ENCODE measurements at places on chromosomes 5 and 9. TPM values are rescaled to one million over a fixed set of nuclear protein-coding genes. Genes with fewer than 3 reads are reported as not detected.

DNA sequence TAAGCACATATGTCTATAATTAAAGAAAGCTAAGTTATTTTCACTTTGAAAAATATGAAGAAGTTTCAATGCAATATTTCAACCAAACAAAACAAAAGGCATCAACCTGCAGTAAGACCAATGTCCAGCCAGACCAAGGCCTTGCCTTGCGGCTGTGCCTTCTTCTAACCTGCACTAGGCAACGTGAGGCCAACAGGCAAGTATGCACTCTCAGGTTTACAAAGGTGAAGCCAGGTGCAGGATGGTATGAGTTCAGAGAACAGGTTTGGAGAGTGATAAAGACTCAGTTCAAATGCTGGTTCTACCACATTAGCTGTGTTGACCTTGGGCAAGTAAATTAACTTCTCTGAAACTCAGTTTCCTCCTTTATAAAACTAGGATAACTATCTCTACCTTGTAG is 79.3 kb downstream of the KLHL3 start:
- no peak for DNase-seq

GRCh38 chr5:1190837-1191239 is 10.6 kb upstream of the SLC6A19 start:
- DNase-seq = no peak

- no peak for DNase-seq
Observed at GRCh38 chr9:127767410-127767809, 11.1 kb downstream of the SH2D3C start.

DNA sequence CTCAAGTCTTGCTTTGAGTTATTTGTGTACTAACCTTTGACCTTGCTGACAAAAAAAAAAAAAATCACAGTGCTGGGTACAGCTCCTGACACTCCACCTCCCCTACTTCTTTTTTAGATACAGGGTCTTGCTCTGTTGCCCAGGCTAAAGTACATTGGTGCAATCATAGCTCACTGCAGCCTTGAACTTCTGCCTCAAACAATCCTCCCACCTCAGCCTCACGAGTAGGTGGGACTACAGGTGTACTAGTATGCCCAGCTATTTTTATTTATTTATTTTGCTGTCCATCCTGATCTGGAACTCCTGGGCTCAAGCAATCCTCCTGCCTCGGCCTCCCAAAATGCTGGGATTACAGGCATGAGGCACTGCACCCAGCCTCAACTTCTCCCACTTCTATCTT is 57.2 kb upstream of the KCNMB1 start:
- DNase-seq = no peak

DNA sequence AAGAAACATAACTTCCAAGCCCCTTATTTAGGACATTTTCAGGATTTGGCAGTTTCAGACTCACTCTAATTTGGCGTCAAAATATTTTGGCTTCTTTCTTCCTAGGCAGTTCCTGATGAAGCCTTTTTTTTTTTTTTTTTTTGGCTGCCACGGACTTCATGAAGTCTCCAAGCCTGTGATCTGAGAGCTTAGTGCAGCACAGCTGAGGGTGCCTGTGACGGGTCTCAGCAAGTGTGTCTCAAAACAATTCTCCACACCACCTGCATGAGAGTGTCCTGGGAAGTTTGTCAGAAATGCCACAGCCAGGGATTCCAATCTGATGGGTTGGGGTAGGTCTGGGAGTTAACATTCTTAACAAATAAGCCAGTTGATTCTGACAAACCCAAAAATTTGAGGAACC is 6.0 kb upstream of the ESM1 start:
- DNase-seq = no peak

DNA sequence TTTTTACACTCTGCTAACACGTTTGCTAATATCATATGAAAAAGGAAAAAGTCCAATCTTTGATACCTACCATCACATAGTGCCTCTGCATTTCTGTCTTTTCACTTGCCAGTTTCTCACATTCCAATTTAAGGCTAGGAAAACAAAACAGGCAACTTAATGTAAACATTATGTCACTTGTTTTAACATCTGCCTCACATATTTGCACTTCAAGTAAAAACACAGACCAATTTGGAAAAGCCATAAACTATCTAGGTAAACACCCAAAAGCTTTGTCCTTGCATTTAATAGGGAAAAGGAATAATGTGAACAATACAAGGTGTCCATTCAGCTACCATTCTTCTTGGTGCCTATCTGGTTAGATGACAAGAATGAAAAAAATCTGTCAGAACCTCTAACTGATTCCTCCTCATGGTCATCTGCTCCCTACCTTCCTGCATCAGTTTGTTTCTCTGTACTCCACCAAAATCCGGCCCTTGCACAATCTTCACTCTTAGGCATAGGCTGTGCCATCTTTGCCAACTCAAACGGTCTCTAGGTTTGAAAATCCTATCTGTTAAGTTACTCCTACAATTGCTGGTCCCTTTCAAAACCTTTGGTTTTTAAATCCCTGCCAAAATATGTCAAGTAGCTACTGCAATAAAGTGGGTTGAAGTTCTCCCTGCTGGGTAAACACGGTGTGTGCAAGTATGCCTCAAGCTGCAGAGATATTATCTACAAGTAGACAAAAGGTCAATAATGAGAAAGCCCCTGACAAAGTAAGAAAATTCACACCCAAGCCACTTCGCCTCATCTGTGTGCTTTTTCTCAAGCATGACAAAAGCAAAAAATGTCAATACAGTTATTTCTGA is 3.4 kb downstream of the TLE1 start:
- peak; percentile 74 for DNase-seq

- no peak for DNase-seq
Observed at GRCh38 chr9:136533775-136534157, 12.1 kb downstream of the NOTCH1 start.

Gene SPINK7
- not detected for total RNA-seq

Gene CA9
- under 0.01 TPM for total RNA-seq

DNA sequence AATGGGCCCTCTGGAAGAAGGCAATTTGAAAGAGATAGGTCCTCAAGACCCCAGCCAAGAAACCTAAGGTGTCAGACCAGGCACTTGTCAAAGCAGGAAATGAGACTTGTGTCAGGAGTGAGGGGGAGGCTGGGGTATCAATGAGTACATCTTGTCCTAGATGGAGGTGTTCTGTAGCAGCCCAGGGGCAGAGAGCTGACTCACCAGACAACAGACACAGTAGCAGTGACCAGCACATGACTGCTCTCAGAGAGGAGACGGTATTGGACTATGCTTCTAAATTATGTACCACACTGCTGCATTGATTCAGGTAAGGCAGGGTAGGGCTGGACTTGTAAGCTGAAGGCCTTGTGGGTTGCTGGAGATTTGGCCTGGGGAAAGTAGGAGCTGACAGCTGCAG is 551.2 kb upstream of the KLF4 start:
- peak; percentile 75 for DNase-seq

DNA sequence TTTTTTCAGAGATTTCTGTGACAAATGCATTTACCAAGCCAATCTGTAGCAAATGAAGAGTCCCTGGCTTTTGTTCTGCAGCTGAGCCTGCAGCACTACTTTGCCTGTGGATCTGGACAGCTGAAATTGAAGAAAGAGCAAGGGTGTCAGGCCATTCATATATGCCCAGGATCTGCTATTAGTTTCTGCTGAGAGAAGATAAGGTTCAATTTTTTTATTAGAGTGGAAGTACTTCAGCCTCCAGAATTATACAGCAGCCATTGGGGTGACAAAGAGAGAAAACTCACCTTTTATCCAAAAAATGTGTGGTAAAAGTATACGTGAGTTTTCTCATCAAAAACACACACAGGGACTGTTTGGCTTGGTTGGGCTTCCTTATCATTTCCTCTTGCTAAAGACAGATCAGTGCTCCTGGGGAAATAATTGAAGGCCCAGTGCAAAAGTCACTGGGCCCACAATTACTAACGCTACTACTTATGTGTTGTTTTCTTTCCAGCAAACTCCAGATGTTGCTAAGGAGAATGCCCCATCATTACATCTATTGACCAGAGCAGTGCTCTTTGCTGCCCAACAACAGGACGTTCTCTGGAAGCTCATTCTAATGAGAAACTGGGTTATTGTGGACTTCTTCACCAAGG is 138.6 kb downstream of the CEMIP2 start:
- DNase-seq = no peak

Gene SHB
- total RNA-seq = 19.9 TPM

Gene TMEM250
- 39.7 TPM for total RNA-seq

- DNase-seq = peak; percentile 30
Observed at GRCh38 chr9:115000217-115000639, 69.8 kb upstream of the TNFSF8 start.

DNA sequence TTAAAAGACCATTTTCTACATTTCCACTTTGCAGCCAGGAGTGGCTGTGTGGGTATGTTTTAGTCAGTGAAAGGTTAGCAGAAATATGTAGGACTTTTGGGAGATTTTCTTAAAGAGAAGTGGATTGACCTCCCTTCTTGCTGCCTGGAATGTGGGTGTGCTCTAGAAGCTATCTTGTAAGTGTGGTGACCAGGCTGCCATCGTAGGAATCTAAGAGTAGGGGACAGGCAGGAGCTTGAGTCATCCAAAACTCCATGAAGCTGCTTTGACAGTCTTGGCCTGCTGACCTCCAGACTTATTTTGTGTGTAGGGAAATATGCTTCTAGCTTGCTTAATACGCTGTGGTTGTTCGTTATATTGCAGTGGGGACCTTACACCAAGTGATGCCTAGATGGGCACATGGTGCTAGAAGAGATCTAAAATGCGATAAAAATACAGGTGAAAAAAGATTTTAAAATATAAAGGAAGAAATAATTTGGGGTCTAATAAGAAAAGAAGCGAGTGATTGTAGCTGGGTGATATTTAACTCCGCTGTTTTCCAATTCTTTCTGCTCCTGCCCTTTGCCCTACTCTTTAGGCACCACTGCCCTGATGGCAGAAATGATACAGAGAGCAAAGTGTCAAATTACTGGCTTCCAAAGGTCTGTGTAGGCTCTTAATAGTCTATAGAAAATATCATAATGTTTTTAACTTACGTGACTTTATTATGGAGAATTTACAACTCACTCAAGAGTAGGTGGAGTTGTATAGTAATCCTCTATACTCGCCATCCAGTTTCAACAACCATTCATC is 298.2 kb upstream of the ZNF608 start:
- DNase-seq = no peak

- DNase-seq = no peak
Observed at GRCh38 chr5:5939759-5940370, 438.5 kb downstream of the MED10 start.

Gene INSL4
- total RNA-seq = not detected

DNA sequence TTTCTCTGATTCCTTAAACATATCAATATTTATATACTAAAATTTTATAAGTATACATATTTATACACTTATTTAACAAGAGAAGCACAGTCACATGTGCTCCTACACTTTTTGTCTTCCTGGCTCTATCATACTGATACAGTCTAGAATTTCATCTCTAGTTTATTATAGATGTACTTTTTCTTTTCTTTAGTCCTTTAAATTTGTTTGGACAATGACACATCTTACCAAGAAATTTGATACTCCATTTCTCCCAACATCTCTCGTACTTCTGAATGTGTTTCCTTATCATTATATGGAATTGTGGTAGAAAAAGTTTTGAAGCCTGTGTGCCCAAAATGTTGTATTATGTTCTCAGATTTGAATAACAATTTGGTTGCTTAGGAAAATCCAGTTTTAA is 104.6 kb downstream of the DMRT2 start:
- DNase-seq = no peak

Gene FOXD4L5
- total RNA-seq = under 0.01 TPM

DNA sequence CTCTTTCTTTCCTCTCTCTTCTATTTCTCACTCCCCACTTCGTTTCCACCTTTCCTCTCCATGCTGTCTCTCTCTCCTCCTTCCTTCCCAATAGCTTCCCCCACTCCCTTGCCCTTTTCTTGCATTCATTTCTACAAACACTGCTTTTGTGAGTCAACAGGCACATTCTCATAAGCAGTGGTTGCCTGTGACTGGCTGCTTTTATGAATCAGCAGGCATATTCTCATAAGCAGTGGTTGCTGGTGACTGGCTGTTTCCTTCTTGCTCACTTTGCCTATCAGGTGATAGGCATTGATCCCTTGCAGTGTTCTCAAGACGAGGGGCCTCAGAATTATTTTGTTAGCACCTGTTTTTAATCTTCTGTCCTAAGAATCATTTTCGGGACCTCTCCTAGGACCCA is 116.1 kb upstream of the ACTBL2 start:
- DNase-seq = peak; percentile 27

- DNase-seq = no peak
Observed at GRCh38 chr9:135214706-135215105, 127.2 kb downstream of the OLFM1 start.

Gene ASTN2
- 5.6 TPM for total RNA-seq

DNA sequence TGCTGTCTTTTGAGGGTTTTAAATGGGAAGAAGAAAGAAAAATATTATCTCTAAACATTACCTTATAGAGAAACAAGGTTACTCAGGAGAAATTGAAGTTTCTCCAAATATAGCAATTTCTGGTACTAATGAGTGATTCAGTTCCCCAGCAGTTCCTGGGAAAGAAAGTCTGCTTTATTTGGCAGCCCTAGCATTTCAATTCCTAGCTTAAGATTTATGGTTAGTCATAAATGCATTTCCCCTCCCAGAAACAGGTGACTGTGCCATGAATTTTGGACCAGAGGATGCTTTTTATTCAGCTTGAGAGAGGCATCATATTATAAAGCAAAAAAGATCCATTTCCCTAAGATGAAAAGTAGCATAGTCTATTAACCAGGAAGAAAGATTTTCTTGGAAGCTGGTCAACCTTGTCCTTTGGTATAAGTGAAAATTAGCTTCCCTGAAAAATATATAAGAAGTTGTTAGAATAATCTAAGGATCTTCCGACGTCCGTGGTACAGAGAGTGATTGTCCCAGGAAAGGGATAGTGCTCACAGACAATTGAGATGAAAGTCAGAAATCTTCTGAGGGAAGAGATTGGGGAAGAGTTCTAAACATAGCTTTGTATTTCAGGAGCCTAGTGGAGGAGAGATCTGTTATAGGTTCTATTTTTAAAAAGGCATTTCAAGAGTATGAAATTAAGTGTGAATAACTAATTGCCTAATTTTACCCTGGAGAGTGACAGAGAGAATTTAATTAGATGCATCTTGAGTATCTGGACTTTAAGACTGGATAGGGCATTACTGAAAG is 164.9 kb downstream of the ESM1 start:
- no peak for DNase-seq

DNA sequence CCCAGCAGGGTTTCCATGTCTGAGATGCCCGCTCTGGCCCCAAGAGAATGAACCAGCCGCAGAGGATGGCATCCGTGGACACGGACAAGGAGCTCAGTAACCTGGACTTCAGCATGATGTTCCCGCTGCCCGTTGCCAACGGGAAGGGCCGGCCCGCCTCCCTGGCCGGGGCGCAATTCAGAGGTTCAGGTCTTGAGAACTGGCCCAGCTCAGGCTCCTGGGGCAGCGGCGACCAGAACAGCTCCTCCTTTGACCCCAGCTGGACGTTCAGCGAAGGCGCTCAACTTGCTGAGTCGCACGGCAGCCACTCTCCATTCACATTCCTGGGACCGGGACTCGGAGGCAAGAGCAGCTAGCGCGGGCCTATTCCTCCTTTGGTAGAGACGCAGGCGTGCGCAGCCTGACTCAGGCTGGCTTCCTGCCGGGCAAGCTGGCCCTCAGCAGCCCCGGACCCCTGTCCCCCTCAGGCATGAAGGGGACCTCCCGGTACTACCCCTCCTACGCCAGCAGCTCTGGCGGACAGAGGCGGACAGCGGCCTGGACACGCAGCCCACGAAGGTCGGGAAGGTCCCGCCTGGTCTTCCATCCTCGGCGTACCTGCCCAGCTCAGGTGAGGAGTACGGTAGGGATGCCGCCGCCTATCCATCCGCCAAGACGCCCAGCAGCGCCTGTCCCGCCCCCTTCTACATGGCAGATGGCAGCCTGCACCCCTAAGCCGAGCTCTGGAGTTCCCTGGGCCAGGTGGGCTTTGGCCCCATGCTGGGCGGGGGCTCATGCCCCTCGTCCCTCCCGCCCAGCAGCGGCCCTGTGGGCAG is 74.4 kb downstream of the INSL6 start:
- no peak for DNase-seq

GRCh38 chr9:89600831-89601230 is 4.0 kb upstream of the GADD45G start:
- no peak for DNase-seq

Measured in fibroblast of villous mesenchyme (primary cell).